ENCODE measurements at places on chromosomes 4 and X. TPM values are rescaled to one million over a fixed set of nuclear protein-coding genes. Genes with fewer than 3 reads are reported as not detected.

Gene ADH1C
- not detected for total RNA-seq

Gene AWAT1
- total RNA-seq: not detected

Gene AFF1
- total RNA-seq: 51.2 TPM

Gene CYLC1
- not detected for total RNA-seq

GRCh38 chr4:157701695-157701994 is 471.2 kb downstream of the GASK1B start:
- no peak overlapping the region for H3K4me3 ChIP-seq
- H3K27ac ChIP-seq: no peak overlapping the region
- no peaks in the 10 kb centered on the region for H3K27me3 ChIP-seq

DNA sequence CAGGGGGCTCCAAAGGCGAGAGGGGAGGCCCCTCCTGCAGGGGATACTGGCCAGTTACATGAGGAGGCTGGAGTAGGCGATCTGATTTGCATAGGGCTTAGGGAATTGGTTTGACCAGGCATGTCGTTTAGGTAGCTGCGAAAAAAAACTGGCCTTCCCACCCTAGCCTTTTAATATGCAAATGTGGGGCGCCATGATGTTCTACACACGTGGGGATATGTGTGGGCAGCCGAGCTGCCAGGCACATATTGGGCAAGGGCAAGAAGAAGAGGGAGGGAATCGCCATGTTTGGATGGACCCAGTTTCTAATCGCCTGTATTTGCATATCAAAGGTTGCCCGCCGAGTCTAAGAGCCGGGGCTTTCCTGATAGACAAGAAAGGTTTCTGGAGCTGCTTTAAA is 121.3 kb downstream of the PRKX start:
- H3K4me1 ChIP-seq: no peaks in the 10 kb centered on the region
- H3K27ac ChIP-seq: no peak overlapping the region
- no peaks in the 10 kb centered on the region for H3K36me3 ChIP-seq
- H3K27me3 ChIP-seq: no peaks in the 10 kb centered on the region

DNA sequence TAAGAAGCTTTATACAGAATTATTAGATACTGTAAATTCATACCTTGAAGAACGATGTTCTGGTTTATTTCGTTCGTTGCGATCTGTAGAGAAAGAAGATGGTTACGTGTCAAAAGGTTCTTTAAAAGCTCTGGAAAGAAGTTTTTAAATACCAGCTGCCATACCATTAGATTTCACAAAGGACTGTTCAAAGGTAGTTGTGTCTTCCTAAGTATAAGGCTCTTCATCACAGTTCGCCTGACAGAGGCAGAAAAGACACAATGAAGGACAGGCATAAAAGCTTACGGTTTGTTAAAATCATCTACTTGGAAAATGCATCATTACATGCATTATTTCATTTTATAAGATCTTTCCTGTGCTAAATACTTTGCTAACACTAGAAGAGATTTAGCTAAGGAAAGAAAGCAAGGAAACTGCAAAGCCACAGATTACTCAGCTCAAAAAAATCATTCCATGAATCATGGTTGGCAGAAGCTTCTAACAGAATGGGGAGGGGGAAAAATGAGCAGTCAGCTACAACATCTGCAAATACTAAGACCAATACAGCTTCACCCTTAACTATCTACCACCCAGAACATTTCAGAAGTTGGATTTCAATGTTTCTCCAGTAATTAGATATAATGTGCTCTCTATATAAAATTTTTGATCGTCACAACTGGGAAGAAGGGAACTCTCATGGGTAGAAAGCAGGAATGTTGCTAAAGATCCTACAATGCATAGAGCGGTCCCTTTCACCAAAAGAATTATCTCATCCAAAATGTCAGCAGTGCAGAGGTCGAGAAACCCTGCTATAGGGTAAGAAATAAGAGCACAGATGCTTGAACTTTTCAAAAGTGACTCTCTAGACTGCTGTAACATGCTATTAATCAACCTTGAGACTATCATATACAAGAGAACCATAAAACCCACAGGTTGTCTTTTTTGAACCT is 50.7 kb upstream of the PRSS48 start:
- H3K4me3 ChIP-seq: no peak overlapping the region
- H3K27me3 ChIP-seq: peaks cover 5% of the 10 kb centered on the region
- H3K27ac ChIP-seq: no peak overlapping the region
- H3K36me3 ChIP-seq: no peaks in the 10 kb centered on the region
- H3K4me1 ChIP-seq: no peaks in the 10 kb centered on the region
- DNase-seq: no peak

DNA sequence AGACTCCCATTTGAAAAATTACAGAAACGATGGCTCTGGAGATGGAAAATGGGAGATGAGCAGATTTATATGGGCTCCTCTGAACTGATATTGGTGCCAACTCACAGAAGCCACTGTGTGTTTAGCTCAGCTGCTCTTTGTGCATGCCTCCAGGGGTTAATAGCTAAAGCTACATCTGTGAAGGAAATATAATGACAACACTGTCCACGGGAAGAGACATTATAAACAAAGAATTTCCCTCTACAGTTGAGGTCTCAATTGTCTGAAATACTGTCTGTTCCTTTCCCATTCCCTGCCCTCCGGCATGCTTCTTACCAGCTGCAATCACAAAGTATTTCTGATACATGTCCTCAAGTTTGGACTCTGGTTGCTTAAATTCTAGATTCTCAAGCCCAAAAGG is 40.4 kb downstream of the PPA2 start:
- H3K36me3 ChIP-seq: peaks cover 63% of the 10 kb centered on the region
- no peaks in the 10 kb centered on the region for H3K4me1 ChIP-seq
- DNase-seq: no peak
- no peak overlapping the region for H3K4me3 ChIP-seq
- no peaks in the 10 kb centered on the region for H3K27me3 ChIP-seq

Measured in CD4-positive, alpha-beta T cell (primary cell).